GM04503 (cell line): ENCODE measurements at places on chromosomes 3 and 15.

DNA sequence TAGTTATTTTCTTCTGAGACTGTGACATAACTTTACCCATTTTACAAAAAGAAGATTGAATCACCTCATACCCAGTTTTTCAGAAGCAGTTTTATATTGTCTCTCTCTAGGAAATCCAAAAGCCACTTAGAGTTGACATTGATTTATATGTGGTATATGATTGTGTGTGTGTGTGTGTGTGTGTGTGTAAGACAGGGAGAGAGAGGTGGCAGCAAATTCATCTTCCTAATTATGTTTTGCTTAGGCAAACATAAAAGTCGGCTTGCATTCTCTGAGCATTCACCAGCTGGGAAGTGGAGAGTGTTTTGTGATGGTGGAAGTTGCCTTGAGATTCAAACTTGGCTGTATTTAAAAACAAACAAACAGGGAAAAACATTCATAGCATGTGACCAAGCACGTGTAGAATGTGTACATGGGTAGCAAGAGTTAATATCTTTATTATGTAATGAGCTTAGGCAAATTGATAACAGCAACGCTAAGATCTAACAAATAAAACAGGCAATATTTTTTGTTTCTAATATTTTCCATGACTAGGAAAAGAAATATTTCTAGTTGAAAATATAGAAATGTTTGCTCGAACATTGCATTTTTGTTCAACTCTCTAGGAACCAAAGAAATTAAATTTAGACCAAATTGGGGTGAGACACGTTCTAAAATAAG lies 64.4 kb upstream of the IGF1R start:
- no peak for DNase-seq

GRCh38 chr3:107675233-107675900 lies 152.6 kb downstream of the BBX start:
- no peak for DNase-seq

DNA sequence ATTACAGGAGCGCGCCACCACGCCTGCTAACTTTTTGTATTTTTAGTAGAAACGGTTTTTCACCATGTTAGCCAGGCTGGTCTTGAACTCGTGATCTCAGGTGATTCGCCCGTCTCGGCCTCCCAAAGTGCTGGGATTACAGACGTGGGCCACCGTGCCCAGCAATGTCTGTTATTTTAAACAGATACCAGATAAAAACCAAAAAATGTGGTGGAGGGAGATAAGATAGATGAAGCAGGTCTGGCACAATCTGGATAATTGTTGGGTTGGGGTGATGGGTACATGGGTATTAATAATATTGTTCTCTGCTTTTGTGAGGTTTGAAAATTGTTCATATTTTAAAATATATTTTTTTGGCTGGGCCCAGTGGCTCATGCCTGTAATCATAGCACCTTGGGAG lies 4.7 kb downstream of the RNF111 start:
- no peak for DNase-seq

- DNase-seq: no peak
These were observed 54.3 kb upstream of the CCR4 start for GRCh38 chr3:32897001-32897601.

GRCh38 chr3:17941766-17942165 lies 199.3 kb upstream of the TBC1D5 start:
- peak; percentile 4 for DNase-seq

DNA sequence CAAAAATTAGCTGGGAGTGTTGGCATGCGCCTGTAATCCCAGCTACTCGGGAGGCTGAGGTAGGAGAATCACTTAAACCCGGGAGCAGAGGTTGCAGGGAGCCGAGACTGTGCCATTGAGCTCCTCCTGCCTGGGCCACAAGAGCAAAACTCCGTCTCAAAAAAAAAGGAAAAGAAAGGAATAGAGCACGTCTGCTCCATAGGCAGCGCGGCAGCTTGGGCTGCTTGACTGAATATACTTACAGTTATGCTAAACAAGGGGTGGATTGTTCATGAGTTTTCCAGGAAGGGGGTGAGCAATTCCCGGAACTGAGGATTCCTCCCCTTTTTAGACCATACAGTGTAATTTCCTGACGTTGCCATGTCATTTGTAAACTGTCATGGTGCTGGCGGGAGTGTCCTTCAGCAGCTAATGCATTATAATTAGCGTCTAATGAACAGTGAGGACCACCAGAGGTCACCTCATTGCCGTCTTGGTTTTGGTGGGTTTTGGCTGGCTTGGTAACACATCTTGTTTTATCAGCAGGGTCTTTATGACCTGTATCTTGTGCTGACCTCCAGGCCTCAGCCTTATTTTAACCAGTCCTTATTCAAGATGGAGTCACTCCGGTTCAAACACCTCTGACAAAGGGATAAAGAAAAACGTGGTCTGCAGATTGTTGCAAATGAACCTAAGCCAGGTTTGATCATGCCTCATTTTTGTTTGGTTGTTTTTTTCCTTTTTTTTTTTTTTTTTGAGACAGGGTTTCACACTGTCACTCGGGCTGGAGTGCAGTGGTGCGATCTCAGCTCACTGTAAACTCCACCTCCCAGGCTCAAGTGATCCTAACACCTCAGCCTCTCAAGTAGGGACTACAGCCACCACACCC lies 24.9 kb upstream of the SENP5 start:
- no peak for DNase-seq

GRCh38 chr15:25544076-25544475 lies 105.3 kb upstream of the UBE3A start:
- no peak for DNase-seq

- peak; percentile 76 for DNase-seq
These were observed 238.7 kb upstream of the P2RY1 start for GRCh38 chr3:152595975-152596821.

DNA sequence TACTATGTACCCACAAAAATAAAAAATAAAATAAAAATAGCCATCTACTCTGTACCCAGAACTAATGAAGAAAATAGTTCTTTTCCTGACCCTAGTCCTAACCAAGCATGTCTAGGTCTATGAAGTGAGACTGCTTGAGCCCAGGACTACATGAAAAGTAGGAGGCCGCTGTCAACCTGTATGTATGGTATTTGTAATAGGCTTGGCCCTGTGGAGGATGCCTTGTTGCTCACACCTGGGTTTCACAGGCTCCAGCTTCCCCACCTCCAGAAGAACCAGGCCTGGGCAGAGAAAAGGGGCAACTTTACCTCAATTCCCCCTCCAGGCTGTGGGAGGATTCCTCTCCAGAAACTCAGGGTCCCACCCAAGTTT lies 6.8 kb upstream of the PKM start:
- no peak for DNase-seq

- DNase-seq: no peak
These were observed 615.8 kb upstream of the ZNF385D start for GRCh38 chr3:22366781-22367180.

DNA sequence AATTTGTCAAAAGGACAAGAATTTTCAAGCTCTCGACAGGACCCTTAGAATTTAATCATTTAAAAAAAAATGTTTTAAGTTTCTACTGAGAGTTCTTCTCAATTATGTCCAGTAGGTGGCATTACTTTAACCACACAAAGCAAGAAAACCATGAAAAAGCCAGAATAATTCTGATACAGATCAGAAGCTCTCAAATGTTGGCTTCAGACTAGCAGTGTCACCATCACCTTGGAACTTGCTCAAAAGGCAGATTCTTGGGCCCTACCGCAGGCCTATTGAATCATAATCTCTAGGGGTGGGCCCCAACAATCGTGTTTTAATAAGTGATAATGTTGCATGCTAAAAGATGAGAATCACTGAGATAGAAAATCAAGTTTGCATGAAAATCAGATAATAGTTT lies 99.5 kb upstream of the KCNMB2 start:
- DNase-seq: peak; percentile 39

DNA sequence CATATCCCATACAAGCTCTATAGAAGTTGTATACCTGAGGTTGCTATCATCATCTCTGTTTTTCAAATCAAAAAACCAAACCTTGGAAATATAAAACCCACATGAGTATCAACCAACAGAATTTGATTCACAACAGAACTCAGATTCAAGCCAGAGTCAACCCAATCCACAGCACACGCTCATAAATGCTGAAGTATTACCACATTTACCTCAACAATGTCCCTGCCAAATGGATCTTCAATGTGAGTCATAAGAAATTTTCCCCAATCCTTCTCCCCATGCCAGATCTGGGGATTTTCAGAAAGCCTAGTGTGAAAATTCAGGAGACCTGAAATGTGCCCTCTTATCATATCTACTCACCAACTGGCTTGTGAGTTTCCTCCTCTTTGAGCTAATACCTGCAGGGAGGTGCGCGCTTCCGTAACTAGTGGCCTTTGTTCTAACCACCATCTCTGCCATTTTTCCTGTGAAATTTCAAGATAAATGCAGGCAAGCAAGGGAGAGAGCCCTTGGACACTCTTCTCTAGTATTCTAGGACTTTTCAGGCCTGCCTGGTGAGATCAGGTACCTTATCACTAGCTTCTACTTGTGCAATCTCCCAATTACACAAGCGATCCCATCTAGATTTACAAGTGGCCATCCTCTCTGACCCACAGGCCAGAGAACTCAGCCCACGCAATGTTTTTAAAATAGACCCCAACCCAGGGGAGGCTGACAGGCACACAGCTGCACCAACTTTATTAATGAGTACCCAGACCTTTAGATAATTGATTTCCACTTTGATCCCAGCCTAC lies 1076.9 kb upstream of the CFAP20DC start:
- DNase-seq: no peak
